ENCODE measurements at places on chromosomes 3 and 15.

- no peak for DNase-seq
Measured at GRCh38 chr3:112794622-112795172, 52.0 kb downstream of the CD200R1L start.

DNA sequence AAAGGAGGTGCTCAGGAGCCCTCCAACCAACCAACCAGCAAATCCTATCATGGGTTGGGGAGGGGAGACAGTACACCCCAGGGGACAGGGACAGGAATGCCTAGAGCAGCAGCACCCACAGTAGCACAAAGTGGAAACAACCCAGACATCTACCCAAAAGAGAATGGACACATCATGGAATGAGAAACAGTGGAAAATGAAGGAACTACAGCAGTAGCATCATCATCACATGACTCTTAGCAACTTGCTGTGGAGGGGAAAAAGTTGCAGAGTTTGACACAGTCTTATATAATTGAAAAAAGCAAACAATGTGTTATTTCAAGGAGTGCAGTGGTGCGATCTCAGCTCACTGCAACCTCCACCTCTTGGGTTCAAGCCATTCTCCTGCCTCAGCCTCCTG lies 11.0 kb downstream of the C3orf22 start:
- DNase-seq = no peak

- DNase-seq = no peak
Measured at GRCh38 chr15:89128320-89129122, 40.3 kb downstream of the ABHD2 start.

DNA sequence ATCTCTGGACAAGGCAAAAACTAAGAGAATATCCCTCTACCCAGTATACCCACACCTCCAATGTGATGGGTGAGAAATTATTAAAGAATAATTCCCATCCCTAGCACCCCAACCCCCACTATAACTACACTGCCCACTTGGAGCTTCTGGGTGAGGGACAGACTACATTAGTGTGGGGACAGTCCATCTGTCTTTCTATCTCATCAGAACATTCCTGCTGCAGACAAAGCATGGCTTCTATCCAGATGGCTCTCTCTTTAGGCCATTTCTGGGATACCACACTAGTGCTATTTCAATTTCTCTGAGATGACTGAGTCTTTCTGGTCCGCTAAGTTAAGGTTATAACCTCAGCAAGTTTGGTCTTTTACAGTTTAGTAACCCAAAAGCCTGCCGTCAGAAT lies 6.6 kb downstream of the CSNK1G1 start:
- no peak for DNase-seq

GRCh38 chr3:53229171-53229570 lies 26.7 kb downstream of the TKT start:
- DNase-seq = no peak

DNA sequence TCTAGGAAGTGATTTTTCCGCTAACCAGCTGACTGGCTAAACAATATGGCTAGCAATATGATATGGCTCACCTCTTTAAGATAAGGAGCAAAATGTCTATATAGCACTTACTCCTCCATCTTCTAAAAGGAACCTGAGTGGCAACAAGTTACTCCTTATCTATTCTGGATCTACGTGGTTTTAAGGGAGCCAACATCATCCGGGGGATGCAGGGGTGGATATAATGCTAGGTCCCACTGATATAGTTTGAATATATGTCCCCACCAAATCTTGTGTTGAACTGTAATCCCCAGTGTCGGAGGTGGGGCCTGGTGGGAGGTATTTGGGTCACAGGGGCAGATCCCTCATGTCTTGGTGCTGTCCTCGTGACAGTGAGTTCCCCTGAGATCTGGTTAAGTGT lies 500.7 kb downstream of the FOXP1 start:
- no peak for DNase-seq

- no peak for DNase-seq
Measured at GRCh38 chr15:32908872-32909271, 191.1 kb downstream of the GREM1 start.

GRCh38 chr15:62112616-62113593 lies 46.1 kb downstream of the C2CD4A start:
- DNase-seq = no peak

GRCh38 chr3:97662264-97662663 lies 102.3 kb upstream of the ARL6 start:
- no peak for DNase-seq

- no peak for DNase-seq
Measured at GRCh38 chr3:18411541-18411940, 13.6 kb downstream of the SATB1 start.

DNA sequence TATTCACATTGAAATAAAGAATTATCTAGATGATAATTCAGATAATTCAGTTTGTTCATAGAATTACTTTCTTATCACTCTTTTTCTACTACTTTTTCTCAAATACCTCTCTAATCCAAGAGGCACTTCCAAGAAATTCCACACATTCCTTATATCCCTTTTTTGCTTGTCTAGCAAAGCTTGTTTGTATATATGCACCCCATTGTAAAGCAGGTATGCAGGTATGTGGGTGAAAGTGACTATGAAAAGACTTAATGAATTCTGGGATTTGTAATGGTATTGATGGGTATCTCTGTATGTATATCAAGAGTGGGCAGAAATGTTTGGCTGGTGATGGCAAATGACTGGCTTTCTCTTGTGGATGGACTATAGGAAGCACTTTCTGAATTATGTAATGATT lies 94.1 kb upstream of the FGF7 start:
- DNase-seq = no peak

DNA sequence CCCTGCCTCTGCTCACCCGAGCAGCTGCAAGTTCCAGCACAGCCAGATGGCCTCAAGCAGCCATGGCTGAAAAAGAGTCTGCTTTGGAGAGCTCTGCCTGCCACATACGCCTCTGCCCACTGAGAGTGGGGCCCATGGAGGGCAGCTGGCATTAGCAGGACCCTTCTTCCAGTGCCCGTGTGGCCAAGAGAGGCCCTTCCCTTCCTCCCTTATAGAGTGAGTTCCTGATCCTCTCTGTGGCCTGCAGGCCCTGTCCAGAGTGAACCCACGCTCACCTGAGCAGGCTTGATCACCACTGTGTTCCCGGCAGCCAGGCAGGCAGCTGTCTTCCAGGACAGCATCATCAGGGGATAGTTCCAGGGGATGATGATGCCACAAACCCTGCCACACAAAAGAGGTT lies 41.4 kb upstream of the SLC41A3 start:
- no peak for DNase-seq

DNA sequence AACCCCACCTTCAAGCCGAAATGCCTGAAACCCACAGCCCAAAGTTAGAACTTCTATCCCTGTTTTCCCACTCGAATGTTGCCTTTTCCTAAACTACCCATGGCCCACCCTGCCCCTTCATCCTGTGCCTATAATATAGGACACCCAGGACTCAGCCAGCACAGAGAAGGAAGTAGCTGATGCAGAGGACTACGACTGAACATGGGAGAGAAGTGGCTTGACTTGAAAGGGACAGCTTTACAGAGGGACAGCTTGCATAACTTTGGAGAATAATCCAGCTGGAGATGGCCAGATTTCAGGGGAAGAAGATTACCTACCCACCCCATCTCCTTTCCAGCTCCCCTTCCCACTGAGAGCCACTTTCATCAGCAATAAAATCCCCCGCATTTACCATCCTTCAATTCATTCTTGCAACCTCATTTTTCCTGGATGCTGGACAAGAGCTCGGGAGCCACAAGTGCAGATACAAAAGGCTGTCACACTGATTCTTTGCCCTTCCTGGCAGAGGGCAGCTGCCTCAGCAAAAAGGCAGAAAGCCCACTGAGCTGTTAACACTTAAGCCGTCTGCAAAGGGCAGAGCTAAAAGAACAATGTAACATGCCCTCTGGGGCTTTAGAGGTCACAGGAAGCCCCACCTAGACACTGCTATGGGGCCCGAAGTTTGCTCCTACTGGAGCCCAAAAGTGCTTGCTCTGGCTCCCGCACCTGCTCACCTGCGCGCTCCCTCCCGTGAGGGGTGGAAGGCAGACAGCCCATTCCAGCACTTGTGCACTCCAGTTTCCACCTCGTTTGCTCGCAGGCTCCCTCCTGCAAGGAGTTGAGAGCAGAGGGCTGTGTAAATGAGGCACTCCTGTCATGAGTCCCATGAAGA lies 224.0 kb downstream of the TBC1D5 start:
- no peak for DNase-seq

- DNase-seq = no peak
Measured at GRCh38 chr3:186598794-186599141, 14.1 kb upstream of the AHSG start.

DNA sequence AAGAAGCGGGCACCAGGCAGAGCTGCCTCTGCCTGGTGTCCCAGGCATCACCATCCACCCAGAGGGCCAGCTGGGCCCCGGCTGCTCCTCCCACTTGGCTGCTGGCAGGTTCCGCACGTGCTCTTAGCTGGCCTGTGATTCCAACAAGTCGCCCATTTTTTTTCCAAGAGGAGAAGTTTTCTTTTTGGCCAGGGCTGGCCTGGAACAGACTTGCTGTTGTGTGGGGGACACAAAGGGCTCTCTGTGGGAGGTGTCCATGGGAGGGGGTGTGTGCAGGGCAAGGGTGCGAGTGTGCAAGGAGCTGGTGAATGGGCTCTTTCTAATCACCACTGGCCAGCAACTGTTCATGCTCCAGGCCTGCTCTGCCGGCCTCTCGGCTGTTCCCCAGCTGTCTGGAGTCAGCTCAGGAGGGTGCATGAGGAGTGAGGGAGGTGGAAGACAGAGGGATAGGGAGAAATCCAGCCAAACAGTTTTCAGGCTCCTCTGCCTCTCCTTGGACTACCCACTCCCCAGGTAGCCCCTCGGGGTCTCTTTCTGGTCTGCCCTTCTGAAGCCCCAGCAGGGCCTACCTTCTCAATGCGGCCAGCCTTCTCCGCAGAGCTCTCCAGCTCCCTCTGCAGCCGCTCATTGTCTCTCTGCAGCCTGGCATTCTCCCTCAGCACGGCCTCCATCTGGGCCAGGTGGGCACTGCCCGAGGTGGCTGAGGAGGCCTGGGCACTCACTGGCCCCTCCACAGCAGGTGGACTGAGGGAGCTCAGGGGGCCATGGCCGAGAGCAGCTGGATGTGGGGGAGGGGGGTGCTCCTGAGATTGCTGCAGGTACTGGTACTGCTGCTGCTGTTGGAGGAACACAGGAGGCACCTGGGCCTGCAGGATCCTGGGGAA lies 7.1 kb downstream of the AMOTL2 start:
- DNase-seq = no peak

GRCh38 chr3:190083635-190084034 lies 37.1 kb downstream of the P3H2 start:
- no peak for DNase-seq

GRCh38 chr3:100759159-100759558 lies 49.9 kb downstream of the TFG start:
- DNase-seq = no peak

- no peak for DNase-seq
Measured at GRCh38 chr3:187773233-187774184, 28.2 kb upstream of the BCL6 start.

GRCh38 chr3:152893647-152894046 lies 58.7 kb downstream of the P2RY1 start:
- DNase-seq = no peak

DNA sequence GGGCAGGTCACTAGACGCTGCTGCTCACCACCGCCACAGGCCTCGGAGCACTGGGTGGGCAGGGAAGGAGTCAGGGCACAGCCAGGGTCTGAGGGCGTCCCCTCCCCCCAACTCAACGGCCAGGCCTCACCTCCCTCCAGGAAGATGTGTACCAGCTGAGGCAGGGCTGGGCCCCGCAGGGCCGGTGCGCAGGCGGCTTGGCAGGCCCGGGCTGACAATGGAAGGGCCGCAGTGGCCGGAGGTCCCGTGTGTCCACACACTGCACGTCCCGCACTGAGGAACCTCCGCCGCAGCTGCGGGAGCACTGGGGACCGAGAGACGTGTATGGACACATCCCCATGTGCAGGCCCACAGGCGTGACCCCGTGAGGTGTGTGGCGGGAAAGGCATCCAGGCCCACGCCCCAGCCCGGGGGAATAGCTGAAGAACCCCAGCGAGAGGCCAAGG lies 47.4 kb downstream of the ADAMTS7 start:
- no peak for DNase-seq

GRCh38 chr3:5458526-5458925 lies 271.0 kb downstream of the EDEM1 start:
- no peak for DNase-seq

- DNase-seq = no peak
Measured at GRCh38 chr3:149376718-149377407, 586 bp downstream of the TM4SF1 start.

DNA sequence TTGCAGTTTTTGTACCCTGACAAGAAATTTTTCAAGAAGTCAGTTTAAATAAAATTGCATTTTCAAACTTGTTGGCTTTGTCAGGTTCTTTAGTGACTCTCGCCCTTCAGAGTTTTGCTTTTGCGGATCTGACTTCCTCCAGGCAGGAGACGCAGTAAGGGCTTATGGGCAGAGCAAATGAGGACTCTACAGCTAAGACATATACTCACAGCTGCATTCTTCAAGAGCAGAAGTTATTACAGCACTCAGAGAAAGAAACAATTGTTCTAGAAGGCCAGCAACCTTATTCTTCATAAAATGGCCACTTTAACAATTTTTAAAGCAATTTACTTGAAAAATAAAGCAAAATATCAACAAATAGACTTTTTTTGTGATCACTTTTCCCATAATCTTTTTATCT lies 438.8 kb upstream of the THRB start:
- DNase-seq = no peak

DNA sequence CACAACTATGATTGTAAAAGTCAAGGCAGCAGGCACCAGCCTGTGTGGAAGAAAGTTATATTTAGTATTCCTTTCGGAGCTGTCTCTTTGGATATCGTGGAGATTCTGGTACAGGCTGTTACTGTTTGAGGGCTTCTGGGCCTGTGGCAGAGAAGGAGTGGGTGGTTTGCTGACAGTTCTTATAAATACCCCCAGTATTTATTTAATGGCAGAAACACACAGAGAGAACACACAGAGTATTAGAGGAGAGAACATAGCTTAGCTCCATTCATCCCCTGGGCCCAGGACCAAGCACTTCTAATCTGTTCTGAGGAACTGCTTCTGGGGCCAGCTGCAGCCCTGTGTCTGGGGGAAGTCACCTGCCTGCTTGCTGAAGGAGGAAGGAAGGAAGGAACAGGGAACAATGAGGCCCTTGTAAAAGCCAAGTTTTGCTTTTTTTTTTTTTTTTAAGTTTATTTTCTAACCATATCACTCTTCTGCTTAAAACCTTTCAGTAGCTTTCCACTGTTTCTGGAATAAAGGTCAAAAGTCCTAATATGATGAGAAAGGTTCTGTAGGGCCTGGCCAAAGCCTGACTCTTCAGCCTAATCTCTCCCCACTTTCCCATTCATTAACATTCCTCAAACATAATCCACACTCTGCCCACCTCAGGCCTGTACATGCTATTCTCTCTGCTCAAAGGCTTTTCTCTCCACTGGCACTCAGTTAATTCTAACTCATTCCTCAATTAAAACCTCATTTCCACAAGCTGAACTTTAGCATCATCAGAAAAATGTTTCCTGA lies 11.8 kb upstream of the PP2D1 start:
- no peak for DNase-seq

DNA sequence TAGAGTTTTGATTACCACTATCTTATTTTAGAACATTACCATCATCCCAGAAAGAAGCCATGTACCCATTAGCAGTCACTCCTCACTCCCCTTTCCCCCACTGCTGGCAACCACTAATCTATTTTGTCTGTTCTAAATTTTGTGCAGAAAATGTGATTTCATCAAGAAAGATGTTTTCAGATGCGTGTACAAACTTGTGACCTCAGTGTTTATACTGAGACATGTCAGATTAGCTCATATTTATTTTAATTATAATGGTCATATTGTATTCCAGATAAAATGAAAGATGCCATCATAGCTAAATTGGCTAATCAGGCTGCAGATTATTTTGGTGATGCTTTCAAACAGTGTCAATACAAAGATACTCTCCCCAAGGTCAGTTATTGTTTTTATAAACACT lies 27.8 kb downstream of the PDCD6IP start:
- no peak for DNase-seq

Data from cerebellar nuclear complex (tissue), 1 donor.